Stimulated activated CD4-positive, alpha-beta T cell treated with anti-CD3 and anti-CD28 coated beads, TNF-alpha, amount 100 ng/mL, for 48 hours (primary cell): ENCODE measurements at places on chromosomes 12 and 14.

- no peak for DNase-seq
Observed at GRCh38 chr14:68655911-68656316, 137.0 kb downstream of the ZFP36L1 start.

DNA sequence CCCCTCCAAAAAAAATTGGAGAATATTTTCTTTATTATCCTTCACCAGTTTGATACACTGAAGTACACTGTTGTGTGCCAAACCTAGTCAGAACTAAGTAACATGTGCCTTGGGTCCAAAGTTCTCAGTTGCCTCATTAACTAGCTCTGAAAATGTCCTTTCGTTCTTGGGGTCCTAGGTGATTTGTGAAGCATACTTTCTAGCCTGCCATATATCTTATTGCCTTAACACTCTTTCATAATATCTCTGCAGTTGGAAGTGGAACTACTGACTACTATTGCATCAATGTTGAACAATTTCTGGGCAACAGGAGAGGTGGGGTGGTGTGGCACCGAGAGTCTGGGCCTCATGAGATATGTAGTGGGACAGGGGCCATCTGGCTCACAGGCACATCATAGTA, 592.9 kb upstream of the FBXO33 start:
- DNase-seq: no peak

GRCh38 chr12:116060764-116061163, 216.7 kb downstream of the MED13L start:
- no peak for DNase-seq

- DNase-seq: no peak
Observed at GRCh38 chr12:66751432-66752113, 72.7 kb upstream of the GRIP1 start.

DNA sequence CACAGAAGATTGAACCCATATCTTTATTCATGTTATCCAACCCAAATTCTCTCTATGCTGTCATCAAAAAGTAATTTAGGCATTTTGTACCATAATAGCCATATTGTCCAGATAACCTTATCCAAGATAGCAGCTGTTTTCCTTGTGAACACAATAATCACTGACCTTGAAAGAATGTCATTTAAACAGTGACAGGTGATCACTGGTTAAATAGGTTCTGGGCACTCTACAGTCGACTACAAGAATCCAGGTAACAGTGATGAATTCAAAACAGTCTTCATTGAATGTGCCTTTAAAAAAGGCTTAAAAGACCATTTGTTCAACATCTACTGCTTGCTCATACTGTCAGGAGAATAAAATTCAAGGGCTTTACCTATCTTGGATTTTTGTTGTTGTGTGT, 4.6 kb upstream of the SPX start:
- no peak for DNase-seq
